ENCODE measurements at places on chromosomes 16 and 17.

DNA sequence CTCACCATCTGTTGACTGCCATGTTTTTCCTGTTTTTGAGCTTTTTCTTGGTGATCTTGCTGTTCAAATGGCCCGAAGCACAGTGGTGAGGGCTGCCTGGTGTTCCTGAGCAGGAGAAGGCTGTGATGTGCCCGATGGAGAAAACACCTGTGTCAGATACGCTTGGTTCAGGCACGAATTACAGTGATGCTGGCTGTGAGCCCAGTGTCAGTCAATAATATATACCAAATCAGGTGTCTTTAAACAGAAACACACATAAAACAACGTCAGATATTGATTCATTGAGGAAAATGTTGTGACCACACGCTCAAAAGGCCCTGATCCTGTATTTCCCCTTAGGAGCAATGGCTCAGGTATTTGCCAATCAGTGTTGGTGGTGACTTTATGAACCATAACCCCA lies 111.7 kb downstream of the SDR42E1 start:
- DNase-seq, result no peak

- DNase-seq, result no peak
These were observed 860 bp downstream of the TIGD7 start for GRCh38 chr16:3304370-3304769.

GRCh38 chr16:79069633-79070032 lies 530.9 kb downstream of the MAF start:
- no peak for DNase-seq

- no peak for DNase-seq
These were observed 358 bp upstream of the ARHGDIG start for GRCh38 chr16:280005-280460.

GRCh38 chr16:87671221-87671620 lies 68.9 kb downstream of the JPH3 start:
- DNase-seq, result no peak

DNA sequence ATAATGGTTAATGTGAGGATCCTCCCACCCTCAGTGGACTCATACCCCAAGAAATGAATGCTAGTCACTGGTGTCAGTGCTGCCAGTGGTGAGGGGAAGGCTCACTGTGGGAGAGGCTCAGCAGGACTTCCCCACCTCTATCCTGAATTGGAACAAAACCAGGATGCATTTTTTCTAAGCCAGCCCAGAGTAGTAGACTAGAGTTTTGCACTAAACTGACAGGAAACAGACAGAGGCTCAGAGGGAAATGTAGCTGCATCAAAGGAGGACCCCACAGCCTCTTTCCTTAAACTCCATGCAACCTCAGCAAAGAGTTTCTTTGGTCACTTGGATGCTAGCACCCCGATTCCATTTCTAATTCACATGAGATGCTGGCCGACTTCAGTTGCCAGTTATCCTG lies 10.7 kb upstream of the SKAP1 start:
- DNase-seq, result no peak

- no peak for DNase-seq
These were observed 64.2 kb upstream of the ATF7IP2 start for GRCh38 chr16:10321407-10322387.

DNA sequence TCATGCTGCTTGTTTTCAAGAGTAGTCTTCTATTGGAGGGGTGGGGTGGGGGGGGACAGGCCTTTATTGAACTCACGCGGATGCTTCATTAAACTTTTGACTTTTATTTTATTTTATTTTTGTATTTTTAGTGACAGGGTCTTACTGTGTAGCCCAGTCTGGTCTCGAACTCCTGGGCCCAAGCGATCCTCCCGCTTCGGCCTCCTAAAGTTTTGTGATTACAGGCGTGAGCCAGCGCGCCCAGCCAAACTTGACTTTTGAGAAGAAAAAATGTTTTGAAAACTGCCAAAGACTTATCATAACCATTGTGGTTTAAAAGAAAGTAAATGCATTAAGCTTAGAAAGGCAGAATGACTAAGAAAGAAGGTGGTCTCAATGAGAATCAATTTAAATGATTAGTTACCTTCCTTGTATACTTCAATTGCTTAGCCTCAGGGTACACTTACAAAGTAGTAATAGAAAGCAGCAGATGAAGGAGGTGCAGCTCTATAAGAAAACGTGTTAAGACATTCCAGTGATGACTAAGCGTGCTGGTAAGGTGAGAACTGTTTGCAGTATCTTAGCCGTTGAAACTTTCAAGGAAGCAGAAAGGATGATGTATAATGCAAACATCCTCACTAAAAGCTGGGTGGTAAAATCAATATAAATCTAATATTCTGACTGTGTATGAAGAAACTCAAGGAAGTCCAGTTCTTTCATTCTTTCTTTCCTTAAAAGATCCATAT lies 1.2 kb downstream of the AP2B1 start:
- DNase-seq, result no peak

- DNase-seq, result no peak
These were observed 2.0 kb upstream of the CCDC42 start for GRCh38 chr17:8746501-8747236.

GRCh38 chr17:39527220-39527813 lies 66.0 kb downstream of the CDK12 start:
- no peak for DNase-seq

Data from NCI-H1417 treated with DMSO at 0.1 percent for 48 hours (cell line).